ENCODE measurements at places on chromosomes 11 and 22. TPM values are rescaled to one million over a fixed set of nuclear protein-coding genes. Genes with fewer than 3 reads are reported as not detected.

The ESAM gene
- total RNA-seq, result 0.64 TPM

DNA sequence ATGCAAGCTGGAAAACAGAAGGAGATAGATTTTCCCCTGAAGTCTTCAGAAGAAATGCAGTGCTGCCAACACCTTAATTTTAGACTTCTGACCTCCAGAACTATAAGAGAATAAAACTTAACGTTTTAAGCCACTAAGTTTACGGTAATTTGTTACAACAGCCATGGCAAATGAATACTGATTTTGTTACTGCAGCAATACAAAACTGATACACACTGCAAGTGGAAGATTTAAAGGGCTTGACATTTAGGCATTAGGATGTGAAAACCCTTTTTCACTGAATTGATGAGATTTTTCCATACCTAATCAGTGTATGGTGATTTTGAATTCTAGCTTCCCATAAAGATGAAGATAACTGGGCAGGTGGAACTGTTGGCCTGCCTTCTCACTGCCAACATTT is 22.1 kb upstream of the LMO2 start:
- H3K36me3 ChIP-seq, result no peaks in the 10 kb centered on the region
- H3K27me3 ChIP-seq, result peaks cover 49% of the 10 kb centered on the region
- H3K4me1 ChIP-seq, result no peaks in the 10 kb centered on the region
- DNase-seq, result no peak

DNA sequence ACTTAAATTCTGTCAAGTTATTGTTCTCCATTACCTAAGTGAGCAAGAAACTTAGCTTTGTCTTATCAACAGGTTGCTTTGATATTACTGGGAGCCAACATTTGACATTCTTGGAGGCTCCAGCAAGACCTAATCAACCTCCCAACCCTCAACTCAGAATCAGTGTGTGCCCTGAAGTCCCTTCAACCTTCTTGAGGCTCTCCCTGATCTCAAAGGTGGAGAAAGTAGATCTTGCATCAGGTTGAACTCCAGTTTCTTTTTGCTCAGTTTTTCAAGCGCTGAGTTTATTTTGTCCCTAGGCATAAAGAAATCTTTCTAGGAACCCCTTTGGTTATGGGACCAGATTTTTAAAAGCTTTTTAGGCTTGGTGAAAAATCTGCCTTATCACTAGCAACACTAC is 1.4 kb downstream of the FAM111A start:
- peak overlapping the region; percentile 93 for H3K27ac ChIP-seq
- peak overlapping the region; percentile 94 for H3K4me3 ChIP-seq
- peaks cover 55% of the 10 kb centered on the region for H3K4me1 ChIP-seq
- no peak for DNase-seq

DNA sequence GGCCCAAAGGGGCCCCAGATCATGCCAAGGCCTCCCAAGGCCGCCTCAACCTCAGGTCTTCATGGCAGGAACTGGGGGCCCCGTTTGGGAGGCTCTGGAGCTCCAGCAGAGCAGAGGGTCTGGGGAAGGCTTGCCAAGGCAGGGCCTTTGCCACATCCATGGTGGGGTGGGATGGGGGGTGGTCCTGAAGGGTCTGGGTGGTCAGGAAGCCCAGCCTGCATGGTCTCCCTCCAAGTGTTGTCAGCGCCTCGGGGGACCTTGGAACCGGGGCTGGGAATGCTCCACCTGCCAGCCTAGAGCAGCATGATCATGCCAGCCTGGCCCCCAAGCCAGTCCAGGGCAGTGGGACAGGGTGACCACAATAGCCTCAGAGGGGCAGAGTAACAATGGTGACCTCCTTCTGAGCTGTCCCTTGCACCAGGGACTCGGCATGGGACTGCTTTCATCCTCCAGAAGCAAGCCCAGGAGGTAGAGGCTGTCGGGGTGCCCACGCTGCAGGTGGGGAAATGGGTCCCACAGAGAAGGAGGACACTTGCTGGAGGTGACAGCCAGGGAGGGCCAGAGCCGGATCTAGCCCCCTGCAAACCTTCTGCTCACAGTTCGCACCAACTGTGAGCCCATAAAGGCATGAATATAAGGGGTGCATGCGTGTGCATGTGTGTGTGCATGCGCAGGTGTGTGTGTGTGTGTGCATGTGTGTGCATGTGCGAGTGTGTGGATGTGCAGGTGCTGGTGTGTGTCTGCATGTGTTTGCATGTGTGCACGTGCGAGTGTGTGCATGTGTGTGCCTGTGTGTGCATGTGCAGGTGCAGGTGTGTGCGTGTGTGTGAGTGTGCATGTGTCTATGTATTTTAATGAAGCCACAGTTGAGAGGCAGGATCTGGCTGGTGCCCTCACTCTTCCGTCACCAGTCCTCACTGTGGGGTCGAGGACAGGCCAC is 63.8 kb downstream of the MYEOV start:
- H3K27me3 ChIP-seq, result peaks cover 6% of the 10 kb centered on the region
- peaks cover 4% of the 10 kb centered on the region for H3K4me1 ChIP-seq
- DNase-seq, result peak; percentile 1
- H3K27ac ChIP-seq, result no peak overlapping the region
- H3K36me3 ChIP-seq, result no peaks in the 10 kb centered on the region

All from activated CD4-positive, alpha-beta memory T cell treated with anti-CD3 and anti-CD28 coated beads for 36 hours (primary cell).